ENCODE measurements at places on chromosomes 11 and 22.

- no peak for DNase-seq
Measured at GRCh38 chr22:25360891-25361645, 141.6 kb downstream of the CRYBB2 start.

DNA sequence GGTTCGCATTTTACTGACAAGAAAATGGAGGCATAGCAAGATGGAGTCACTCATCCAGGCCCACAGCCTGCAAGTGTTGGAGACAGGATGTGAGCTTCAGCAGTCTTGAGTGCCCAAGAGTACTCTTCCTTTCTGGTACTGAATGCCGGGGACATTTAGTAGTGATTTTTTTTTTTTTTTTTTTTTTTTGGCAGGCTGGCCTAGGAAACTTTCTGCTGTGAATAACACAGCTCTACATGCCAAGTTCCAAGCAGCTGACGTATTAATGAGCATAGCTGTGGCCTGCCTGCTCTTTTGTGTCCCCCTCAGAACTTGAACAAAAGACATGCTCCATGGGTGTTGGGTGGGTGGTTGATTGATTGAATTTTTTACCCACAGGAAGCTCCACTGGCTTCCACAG is 195.5 kb upstream of the CADM1 start:
- DNase-seq, result no peak

- DNase-seq, result no peak
Measured at GRCh38 chr11:98944461-98944860, 76.3 kb upstream of the CNTN5 start.

DNA sequence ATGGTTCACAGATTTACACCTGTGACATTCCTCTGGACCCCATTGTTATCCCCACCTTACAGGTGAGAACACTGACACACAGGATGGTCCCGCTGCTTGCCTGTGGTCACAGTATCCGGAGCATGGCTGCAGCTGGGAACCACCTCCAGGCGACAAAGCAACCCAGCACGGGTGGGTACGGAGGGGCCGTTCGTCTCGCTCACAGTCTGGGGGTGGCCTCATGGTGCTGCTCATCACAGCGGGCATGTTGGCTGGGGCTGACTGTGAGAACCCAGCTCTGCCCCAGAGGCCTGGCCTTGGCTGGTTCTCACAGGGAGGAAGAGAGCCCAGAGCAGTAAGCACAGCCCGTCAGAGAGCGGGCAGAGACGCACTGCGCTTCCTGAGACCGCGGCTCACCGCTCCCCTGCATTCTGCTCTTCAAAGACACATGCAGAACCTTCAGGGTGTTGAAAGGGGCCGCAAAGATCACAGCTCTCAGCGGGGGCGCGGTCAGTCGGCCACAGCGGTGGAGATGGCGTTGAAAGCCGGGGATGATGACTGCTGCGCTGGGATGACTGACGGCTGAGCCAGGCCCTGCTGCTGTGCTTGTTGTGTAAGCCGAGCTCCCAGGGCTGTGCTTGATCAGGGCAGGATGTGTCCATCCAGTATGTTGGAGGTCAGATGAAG is 423.0 kb downstream of the BRD1 start:
- DNase-seq, result no peak

- no peak for DNase-seq
Measured at GRCh38 chr11:116225236-116225635, 547.6 kb downstream of the BUD13 start.

- no peak for DNase-seq
Measured at GRCh38 chr22:19628038-19628776, 86.1 kb upstream of the SEPTIN5 start.

DNA sequence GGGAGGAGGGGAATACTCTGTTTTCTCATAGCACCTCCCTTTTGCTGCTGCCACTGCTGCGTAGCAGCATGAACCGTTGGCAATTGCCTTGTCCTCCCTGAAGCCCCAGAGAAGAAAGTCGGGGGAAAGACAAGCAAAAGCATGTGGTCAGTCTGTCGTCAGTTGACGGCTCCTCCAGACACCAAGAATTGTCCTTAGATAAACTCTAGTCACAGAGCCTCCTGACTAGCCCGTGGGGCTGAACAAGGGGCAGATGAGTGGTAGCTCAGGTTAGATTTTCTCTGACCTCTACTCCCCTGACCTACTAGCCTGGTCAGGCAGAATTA is 126.4 kb upstream of the HSD17B12 start:
- no peak for DNase-seq

DNA sequence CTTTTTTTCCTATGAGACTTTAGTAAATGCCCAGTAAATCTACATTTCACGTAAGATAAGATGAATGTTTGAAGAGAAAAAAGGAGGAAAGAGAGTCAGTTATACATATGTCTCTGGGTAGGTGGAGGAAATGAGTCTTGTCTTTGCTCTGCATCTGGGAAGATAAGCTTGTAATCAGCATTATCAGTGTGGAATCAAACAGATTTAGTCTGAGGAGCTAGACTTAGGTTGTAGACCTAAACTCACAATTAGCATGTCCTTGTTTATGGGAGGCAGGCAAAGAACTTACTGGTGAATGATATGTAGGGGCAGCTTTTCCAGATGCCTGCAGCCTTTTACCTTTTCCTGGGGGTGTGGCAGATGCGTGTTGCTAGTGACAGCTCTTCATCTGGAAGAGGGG is 962.3 kb downstream of the TBC1D22A start:
- DNase-seq, result no peak

DNA sequence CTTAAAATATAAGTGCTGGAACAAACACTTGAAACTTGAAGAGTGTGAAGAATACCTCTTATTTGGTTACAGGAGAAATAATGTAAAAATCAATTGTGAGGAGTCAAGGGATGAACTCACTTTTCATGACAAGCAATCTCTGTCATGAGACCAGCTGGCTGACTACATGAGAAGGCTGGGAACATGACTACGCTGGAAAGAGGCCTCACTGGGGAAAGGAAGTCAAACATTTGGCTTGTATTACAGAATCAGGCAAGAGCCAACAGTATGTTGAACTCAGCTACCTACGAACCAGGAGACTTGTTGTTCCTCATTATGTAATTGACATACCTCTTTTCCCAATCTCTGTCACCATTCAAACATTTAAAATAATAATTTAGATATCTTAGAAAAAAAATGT is 14.4 kb downstream of the DCDC1 start:
- DNase-seq, result no peak

GRCh38 chr11:59802639-59803176 is 7.9 kb downstream of the MRPL16 start:
- DNase-seq, result peak; percentile 45

DNA sequence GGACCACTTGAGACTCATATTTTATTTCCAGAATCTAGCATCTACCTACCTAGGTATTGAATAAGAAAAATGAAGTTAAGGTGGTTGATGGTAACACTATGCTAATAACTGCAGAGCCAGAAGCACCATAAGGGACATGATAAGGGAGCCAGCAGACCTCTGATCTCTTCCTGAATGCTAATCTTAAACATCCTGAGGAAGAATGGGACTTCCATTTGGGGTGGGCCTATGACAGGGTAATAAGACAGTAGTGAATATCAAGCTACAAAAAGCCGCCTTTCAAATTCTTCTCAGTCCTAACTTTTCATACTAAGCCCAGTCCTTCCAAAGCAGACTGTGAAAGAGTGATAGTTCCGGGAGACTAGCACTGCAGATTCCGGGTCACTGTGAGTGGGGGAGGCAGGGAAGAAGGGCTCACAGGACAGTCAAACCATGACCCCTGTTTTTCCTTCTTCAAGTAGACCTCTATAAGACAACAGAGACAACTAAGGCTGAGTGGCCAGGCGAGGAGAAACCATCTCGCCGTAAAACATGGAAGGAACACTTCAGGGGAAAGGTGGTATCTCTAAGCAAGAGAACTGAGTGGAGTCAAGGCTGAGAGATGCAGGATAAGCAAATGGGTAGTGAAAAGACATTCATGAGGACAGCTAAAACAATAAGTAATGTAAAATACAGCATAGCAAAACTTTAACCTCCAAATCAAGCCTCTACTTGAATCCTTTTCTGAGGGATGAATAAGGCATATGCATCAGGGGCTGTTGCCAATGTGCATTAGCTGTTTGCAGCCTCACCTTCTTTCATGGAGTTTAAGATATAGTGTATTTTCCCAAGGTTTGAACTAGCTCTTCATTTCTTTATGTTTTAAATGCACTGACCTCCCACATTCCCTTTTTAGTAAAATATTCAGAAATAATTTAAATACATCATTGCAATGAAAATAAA is 2.1 kb downstream of the HBB start:
- no peak for DNase-seq
